GM12864 (cell line): ENCODE measurements at places on chromosomes 2 and 18.

DNA sequence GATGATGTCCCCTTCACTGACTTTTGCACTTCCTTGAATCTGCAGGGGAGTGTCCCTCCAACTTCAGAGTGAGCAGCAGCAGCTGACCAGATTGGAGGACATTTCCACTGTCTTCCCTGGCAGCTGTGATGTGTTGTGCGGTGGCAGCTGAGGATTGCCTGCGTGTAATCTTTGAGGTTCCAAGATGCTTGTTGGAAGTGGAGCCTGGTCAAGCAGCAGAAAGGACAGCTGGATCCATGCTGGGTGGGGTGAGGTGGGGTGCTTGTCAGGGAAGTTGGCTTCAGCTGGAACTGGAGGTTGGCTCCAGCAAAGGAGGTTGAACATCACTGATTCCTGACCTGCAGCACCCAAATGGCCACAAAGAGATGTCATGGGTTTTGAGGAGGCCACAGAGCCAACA, 64.8 kb downstream of the ST3GAL5 start:
- no peak for DNase-seq

DNA sequence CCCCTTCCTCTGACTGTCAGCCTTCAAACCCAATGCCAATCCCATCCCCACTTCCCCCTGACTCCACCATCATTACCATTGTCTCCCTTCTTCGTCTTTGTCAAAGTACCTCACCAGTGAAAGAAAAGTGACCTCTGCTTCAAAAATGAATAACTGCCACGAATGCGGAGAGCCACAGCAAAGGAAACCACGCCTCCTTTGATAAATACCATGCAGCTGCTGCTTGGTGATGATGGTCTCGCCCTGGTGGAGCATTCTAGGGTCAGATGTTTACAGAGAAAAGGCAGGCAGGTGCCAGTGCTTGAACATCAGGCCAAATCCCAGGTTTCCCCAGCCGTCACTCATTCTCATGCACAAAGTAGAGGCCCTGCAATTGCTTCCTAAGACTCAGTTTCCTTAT, 162.2 kb downstream of the BCL11A start:
- DNase-seq = no peak

- no peak for DNase-seq
These were observed 396.9 kb upstream of the NXPH2 start for GRCh38 chr2:139177041-139177440.

DNA sequence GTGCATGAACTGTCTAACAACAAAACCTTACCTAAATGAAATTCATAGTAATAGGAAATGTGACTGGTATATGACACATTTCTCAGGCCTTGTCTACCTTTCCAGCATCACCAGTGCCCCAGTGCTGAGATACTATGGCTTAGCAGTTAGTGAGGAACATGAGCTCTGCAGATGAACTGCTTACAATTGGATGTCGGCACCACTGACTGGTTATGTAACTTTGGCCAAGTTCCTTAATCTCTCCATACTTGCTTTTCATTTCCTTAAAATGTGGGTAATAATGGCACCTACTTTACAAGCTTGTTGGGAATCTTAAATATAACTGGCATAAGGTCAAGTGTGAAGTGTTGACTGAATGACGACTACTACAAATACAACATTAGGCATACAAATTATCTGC, 136.3 kb downstream of the OLA1 start:
- no peak for DNase-seq

- DNase-seq = no peak
These were observed 114.9 kb upstream of the ID2 start for GRCh38 chr2:8566774-8567468.

DNA sequence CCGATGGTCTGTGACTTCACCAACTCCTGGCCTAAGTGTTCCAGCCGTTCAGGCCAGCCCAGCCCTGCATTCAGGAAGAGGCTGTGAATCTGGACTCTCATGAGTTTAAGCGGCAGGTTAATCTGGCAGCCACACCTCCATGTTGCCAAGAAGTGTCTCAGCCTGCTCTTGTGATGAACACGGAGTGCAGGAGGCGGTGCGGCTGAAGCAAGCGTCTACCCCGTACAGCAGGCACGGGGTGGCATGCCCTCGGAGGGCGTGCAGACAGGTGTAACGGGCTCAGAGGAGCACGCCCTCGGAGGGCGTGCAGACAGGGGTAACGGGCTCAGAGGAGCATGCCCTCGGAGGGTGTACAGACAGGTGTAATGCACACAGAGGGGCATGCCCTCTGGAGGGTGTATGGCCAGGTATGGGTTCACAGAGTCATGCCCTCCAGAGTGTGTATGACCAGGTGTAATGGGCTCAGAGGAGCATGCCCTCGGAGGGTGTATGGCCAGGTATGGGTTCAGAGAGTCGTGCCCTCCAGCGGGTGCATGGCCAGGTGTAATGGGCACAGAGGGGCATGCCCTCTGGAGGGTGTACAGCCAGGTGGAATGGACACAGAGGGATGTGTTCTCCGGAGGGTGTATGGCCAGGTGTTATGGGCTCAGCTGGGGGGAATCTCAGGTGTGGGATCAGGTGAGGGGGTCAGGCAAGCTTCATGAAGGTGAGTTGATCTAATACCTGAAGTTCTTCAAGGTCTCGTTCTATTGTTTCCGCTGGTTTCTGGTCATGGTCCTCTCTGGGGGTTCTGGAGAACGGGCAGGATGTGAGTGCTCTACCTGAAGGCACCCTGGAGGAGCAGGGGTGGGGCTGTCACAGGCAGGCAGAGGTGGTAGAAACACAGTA, 22.6 kb downstream of the CROCC2 start:
- DNase-seq = no peak

DNA sequence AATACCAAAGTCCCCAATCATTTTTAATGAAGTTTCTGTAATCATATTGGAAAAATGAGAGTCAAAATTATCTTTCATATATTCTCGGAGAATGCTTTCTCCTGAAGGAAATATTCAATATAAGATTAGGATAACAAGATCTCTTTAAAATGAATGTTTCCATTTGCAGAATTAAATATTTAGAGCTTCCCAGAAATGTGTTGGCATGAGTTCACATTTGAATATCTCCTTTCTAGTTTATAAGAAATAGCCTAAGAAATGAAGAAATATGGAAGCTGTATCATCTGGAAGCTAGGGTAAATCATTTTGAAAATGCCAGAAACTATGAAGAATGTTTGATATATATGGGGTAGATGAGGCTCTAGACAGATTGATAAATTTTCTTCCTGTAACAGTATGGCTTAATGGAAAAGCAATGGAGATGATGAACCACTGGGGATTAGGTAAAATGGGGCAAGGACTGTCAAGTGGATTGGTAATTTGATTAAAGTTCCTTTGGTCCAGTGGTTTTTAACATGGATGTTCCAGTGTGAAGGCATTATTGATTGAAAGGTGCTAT, 184.6 kb upstream of the ZNF804A start:
- DNase-seq = no peak

GRCh38 chr2:233486778-233487552, 79.6 kb downstream of the USP40 start:
- no peak for DNase-seq

GRCh38 chr2:238427435-238428162, 872 bp downstream of the ASB1 start:
- no peak for DNase-seq

DNA sequence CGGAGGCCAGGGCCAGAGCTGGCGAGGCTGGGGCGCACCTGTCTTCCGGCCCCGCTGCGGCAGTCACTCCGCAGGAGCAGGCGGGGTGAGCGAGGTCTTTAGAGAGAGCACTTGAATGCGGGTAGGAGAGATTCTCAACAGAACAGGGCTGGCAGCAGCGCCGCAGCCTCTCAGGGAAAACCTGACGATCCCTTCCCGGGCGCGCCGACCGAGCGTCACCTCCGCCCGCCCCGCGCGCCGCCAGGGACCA, 526 bp downstream of the PRKRA start:
- DNase-seq = no peak

- DNase-seq = no peak
These were observed 70.9 kb downstream of the ASB1 start for GRCh38 chr2:238497610-238498005.

- no peak for DNase-seq
These were observed 231.2 kb downstream of the CYRIA start for GRCh38 chr2:16434393-16434792.

- DNase-seq = peak; percentile 12
These were observed 52.5 kb downstream of the AQP4 start for GRCh38 chr18:26813043-26813442.

DNA sequence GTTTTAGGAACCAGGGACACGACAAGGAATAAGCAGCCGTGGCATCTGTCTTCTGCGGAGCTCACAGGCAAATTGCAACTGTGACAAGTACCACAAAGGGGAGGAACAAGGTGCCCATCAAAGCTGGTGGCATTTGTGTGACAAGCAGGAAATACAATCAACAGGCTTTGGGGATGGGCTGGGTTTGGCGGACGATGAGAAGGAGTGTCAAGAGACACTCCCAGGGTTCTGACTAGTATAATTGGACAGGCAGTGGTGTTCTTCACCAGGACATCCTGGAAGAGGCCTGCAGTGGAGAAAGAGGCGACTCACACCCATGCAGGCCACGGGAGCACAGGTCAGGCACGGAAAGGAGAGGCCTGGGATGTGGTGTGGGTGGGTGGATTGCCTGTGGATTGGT, 14.2 kb upstream of the SPATA3 start:
- DNase-seq = no peak

- no peak for DNase-seq
These were observed 46.3 kb downstream of the PSD4 start for GRCh38 chr2:113219889-113220641.

GRCh38 chr2:238169708-238170251, 11.0 kb downstream of the ERFE start:
- no peak for DNase-seq

DNA sequence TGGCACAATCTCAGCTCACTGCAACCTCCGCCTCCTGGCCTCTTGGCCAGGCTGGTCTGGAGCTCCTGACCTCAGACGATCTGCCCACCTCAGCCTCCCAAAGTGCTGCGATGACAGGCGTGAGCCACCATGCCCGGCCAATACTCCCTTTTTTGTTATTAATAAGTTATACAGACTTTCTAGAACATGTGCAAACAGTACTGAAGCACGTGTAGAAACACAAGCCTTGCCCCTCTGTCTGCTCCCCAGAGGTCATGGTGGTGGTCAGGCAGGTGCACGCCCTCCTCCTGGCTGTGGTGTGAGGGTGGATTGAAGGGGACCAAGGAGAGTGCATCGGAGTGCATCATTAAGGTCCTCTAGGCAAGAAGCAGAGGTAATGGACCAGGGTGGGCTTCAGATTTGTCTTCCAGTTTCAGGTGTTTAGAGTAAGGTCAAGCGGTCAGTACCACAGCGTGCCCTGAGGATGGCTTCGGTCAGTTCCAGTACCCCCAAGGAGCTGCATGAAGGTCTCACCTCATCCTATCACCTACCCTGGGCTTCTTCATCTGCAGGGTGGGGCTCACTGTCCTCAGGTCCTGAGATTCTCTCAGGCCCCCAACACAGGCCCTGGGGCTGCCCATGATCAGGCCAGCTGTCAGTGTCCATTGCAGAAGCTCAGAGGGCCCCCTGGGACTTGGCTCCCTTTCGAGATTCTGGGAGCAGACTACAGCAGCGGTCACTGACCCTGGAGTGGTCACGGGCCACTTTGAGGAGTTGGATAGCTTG, 124.3 kb downstream of the GLI2 start:
- no peak for DNase-seq

- DNase-seq = no peak
These were observed 183.4 kb downstream of the NCK2 start for GRCh38 chr2:105928086-105928485.

DNA sequence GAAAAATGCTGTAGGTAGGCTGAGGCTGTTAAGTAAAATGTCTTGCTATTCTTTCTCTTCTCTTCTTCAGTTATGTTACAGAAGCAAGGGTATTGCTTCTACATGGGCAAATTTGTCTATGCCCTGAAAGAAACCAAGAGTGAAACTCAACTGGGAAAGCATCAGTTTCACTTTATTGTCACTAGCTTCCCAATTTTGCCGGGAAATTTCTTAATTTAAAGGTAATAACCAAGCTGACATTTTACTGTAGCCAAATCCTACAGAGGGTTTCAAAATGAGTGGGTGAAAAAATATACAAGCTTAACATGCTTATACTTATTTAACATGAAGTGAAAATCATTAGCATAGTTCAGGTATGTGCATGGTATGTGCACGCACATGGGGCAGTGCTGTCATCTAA, 3.2 kb downstream of the TANK start:
- no peak for DNase-seq

DNA sequence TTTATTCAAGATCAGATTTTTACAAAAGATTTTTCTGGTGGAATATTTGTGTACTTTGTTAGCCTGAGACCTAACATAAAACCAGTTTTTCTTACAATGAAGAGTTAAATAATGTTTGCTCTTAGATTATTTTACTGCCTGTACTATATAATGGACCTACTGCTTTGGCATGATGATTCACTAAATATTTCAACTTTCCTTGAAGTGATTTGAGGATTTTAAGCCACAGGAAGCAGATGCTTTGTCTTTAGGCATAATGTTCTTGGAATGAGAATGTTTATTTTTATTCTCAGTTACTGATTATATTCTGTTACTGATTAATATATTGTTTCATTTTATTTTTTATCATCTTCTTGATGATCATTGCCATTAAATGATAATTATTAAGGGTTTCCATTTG, 175.3 kb upstream of the LRP1B start:
- DNase-seq = no peak

DNA sequence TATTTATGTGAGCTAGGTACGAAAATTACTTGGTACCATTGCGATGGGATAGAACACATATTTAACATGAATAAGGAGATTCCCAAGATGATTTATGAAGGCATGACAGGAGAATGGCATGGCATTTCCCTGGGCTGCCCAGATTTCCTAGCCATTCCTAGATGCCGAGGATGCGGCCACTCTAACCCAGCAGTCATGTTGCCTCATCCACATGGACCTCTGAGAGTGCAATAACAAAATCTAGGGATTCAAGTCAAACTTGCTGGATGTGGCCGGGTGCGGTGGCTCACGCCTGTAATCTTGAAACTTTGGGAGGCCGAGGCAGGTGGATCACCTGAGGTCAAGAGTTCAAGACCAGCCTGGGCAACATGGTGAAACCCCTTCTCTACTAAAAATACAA, 110.8 kb upstream of the ARL4C start:
- no peak for DNase-seq

DNA sequence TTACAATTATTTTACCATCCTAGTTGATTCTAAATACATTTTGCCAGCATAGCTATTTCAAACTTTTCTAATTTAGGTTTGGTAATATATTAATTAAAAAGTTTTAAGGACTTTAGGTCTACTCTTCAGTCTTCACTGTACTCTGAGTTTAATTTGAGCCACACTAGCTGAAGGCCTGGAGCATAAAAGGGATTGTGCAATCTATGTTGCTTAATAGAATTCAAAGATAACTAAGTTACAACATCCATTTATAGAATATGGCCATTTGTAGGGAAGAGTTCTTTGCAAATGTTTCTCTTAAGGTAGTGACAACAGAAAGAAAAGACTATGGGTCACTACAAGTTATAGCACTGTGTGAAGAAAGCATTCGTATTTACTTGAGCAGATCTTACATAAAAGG, 702.2 kb upstream of the NRXN1 start:
- no peak for DNase-seq

- DNase-seq = peak; percentile 86
These were observed 40.3 kb downstream of the INPP5D start for GRCh38 chr2:233100192-233100998.

- no peak for DNase-seq
These were observed 619 bp downstream of the GALM start for GRCh38 chr2:38666556-38666910.
